ENCODE measurements at places on chromosomes 13 and 19. TPM values are rescaled to one million over a fixed set of nuclear protein-coding genes. Genes with fewer than 3 reads are reported as not detected.

The LRFN3 gene
- 12.4 TPM for total RNA-seq

The CBARP gene
- total RNA-seq: 0.22 TPM

The PSG4 gene
- not detected for total RNA-seq

The KLF1 gene
- total RNA-seq: 0.84 TPM

The EBI3 gene
- 14.8 TPM for total RNA-seq

The SIGLEC11 gene
- total RNA-seq: not detected

The ZNF737 gene
- total RNA-seq: 12.5 TPM

The NANOS3 gene
- total RNA-seq: 1.5 TPM

The BCAM gene
- total RNA-seq: not detected

The CEACAM19 gene
- total RNA-seq: 0.18 TPM

The NMRK2 gene
- total RNA-seq: not detected

The SPATA13 gene
- 60.7 TPM for total RNA-seq

The ZNF132 gene
- total RNA-seq: 5.2 TPM

The PPP2R1A gene
- total RNA-seq: 250 TPM

The CEACAM7 gene
- total RNA-seq: not detected

The TMEM255B gene
- total RNA-seq: 0.57 TPM

The PSG7 gene
- total RNA-seq: not detected

The DKKL1 gene
- total RNA-seq: not detected

The SKA3 gene
- 28.3 TPM for total RNA-seq

The RASAL3 gene
- total RNA-seq: 120 TPM

The ZNF491 gene
- total RNA-seq: 1.1 TPM

The ZNF177 gene
- 0.13 TPM for total RNA-seq
